ENCODE measurements at places on chromosomes 12 and 14. TPM values are rescaled to one million over a fixed set of nuclear protein-coding genes. Genes with fewer than 3 reads are reported as not detected.

The TESPA1 gene
- not detected for total RNA-seq

The METTL25 gene
- total RNA-seq = 17.0 TPM

The HOXC11 gene
- total RNA-seq = 0.11 TPM

The RD3L gene
- total RNA-seq = 0.11 TPM

The KRT73 gene
- total RNA-seq = not detected

The CARMIL3 gene
- not detected for total RNA-seq

The LYZ gene
- not detected for total RNA-seq

The RNF212B gene
- not detected for total RNA-seq

The HOXC13 gene
- total RNA-seq = not detected

The ADAMTS20 gene
- not detected for total RNA-seq

The ADGRD1 gene
- total RNA-seq = 0.26 TPM

The LRP6 gene
- 55.8 TPM for total RNA-seq

The JAG2 gene
- total RNA-seq = 26.6 TPM

The SLC5A8 gene
- total RNA-seq = not detected

The OVCH1 gene
- total RNA-seq = not detected

The CIPC gene
- 8.1 TPM for total RNA-seq

The MRPS35 gene
- 37.9 TPM for total RNA-seq

The SCNN1A gene
- total RNA-seq = 0.43 TPM

The HOXC6 gene
- total RNA-seq = under 0.01 TPM

The FGF23 gene
- total RNA-seq = not detected

The TUNAR gene
- total RNA-seq = not detected

The PELI2 gene
- 15.7 TPM for total RNA-seq

The SIX1 gene
- total RNA-seq = 0.11 TPM

The SERPINA9 gene
- total RNA-seq = not detected

The ACSM4 gene
- not detected for total RNA-seq

The C12orf54 gene
- total RNA-seq = not detected

The CCDC196 gene
- total RNA-seq = not detected

All from dermis lymphatic vessel endothelial cell (primary cell).